Left cardiac atrium (tissue), 4 donors: ENCODE measurements at places on chromosomes 16 and 17.

DNA sequence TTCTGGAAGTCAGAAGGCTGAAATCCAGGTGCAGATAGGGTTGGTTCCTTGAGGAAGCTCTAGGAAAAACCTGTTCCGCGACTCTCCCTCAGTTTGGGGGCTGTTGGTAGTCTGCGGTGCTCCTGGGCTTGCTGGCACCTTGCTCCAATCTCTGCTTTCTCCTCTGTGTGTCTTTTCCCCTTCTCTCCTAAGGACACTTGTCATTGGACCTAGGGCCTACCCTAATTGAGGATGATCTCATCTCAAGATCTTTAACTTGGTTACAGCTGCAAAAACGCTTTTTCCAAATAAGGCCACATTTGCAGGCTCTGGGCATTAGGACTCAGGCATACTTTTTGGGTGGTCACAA lies 12.9 kb upstream of the CACNG4 start:
- DNase-seq: no peak

- no peak for DNase-seq
Measured at GRCh38 chr16:27482397-27483087, 67.2 kb downstream of the GTF3C1 start.

DNA sequence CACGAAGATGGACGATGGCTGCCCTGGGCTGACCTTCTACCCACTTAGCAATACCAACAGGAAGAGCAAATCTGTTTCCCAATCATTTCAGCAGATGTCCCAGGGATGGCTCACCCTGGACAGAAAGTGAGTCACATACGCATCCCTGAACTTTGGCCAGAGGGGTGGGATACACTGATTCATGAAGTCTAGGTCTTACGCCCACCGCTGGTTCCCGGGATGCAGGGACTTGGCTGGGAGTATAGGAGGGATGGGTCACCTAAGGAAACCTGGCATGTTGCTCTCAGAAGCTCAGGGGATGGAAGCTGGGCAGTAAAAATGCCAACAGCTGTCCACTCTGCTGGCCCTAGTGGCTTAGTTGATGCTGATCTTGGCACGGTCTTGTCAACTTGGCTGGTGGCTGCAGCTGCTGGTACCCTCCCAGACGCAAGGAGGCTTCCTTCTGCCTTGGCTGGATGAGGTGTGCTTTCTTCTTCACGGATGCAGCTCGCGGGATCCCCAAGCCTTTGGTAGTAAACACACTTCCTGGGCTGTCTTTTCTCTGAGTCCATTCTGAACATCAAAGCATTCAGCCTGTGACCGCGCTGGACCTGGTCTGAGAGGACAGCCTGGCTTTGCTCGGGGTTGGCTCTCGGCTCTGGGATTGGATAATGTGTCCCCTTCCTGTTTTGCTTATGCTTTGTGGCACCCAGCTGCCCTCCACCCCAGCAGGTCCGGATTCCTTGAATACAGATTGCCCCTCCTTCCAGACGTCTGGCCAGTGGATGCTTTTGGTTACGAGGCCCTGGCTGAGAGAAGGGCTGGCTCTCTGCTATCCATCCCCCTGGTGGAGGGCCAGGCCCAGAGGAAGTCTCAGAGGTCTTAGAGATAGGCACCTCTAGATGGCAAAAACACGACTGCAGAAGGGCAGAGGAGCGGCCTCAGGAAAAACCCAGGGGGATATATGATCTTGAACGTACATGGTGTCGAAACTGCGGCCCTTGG lies 71.5 kb downstream of the RAP1GAP2 start:
- DNase-seq: no peak

DNA sequence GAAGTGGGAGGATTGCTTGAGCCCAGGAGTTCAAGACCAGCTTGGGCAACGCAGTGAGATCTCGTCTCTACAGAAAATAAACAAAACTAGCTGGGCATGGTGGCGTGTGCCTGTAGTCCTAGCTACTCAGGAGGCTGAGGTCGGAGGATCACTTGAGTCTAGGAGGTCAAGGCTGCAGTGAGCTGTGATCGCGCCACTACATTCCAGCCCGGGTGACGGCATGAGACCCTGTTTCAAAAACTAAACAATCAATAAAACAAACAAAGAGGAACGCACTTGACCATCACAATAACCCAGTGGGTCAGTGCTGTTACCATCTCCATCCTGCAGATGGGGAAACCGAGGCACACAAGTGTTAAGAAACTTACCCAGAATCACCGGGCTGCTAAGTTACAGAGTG lies 13.7 kb downstream of the ZNF500 start:
- no peak for DNase-seq

- DNase-seq: peak; percentile 17
Measured at GRCh38 chr16:11384956-11385586, 39.8 kb downstream of the RMI2 start.

DNA sequence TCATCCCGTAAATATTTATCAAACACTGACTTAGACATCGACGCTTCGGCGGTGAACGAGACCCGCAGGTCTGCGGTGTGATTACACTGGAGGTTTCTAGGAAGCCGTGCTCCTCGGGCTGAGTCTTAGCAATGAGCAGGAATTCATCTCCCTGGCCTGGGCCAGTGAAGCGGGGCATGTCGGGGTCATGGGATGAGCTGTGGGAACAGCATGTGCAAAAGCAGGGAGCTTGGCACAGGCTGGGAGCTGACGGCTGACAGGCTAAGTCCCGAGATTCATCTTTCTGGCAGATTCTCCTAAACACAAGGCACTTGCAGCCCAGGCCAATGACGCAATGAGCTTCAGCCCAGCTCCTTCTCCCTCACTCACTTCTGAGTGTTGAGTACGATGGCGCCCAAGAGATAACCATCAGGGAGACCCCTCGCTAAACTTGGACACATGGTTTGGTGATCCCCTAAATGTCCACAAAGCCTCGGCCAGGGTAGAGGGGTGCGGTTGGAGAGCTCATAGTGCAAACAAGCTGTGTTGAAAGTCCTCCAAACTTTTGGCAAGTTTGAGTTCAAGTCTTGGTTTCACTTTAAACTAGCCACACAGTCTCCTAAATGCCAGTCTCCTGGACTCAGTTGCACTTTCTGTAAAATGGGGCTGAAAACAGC lies 12.8 kb downstream of the CRISPLD2 start:
- DNase-seq: peak; percentile 91

- DNase-seq: peak; percentile 26
Measured at GRCh38 chr16:53893731-53894435, 189.9 kb downstream of the FTO start.

DNA sequence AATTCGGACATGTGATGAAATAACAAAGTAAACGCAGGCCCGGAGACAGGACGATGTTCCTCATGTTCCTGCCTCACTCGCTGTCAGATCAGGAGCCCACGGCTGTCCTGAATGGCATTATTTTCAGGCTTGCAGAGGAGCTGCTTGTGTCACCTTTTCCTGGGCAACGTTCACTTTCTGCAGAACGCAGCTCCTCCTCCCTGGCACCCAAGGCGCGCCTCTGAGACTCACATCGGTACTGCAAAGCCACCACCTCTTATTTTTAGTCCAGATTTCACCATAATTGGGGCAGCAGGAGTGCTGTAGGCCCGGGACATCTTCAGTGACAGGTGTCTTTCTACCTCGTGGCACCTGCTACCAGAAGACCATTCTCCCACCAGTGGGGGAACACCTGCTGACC lies 8.0 kb upstream of the C16orf96 start:
- DNase-seq: no peak

GRCh38 chr16:4159726-4160125 lies 43.5 kb upstream of the ADCY9 start:
- no peak for DNase-seq

DNA sequence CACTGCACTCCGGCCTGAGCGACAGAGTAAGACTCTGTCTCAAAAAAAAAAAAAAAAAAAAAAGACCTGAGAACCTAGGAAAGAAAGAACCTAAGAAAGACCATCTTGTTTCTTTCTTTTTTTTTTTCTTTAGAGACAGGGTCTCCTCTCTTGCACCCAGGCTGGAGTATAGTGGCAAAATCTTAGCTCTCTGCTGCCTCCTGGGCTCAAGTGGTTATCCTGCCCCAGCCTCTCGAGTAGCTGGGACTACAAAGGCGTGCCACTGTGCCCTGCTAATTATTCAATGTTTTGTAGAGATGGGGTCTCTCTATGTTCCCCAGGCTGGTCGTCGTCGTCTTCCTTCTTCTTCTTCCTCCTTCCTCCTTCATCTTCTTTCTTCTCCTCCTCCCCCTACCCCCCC lies 7.8 kb upstream of the BIRC5 start:
- no peak for DNase-seq

DNA sequence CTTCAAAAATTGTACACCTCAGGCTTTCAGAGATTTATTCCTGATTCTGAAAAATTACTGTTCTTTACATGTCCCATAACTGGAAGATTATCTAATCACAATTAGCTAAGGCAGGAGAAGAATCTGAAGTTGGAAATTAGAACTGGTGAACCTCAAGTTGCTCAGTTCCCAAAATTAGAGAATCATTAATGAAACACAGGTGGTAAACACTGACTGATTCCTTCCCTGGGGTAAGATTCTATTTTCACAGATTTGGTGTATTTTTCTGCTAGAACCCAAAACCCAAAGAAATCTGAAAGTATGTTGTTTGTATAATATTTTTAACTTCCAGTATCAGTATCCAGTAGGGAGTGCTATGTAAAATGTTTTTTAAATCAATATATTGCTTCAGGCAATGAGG lies 25.7 kb downstream of the PHKB start:
- no peak for DNase-seq

- DNase-seq: no peak
Measured at GRCh38 chr17:28055546-28056275, 13.2 kb downstream of the NLK start.

GRCh38 chr16:30473231-30474073 lies 910 bp downstream of the ITGAL start:
- no peak for DNase-seq

DNA sequence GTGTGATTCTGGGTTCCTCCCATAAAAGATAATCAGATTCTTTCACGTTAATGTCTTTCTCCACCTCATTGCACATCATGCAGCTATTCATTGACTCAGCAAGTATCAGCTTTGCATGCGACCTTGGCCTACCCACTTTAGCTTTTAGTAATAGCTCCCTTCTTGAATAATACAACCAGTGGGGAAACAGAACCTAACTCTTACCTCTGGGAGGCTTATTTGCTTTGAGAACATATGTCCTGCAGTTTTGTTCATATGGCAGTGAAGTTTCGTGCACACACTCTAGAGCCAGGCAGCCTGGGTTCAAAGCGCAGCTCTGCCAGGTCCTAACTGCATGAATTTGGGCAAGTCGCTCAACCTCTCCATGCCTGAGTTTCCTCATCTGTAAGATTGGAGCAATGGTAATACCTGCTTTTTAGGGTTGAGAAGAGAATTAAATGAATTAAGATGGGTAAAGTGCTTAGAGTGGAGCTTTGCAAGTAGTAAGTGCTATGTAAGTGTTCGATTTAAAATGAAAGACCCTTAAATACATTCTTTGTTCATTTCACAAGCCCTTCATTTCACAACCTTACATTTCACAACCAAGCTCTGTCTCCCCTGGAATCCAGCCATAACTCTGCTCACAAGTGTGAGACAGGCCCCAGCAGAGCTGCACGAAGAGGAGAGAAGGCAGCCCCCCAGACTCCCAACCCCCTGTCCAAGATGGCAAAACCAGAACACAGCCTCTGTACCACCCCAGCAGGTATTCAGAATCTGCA lies 29.3 kb downstream of the MAPT start:
- DNase-seq: no peak

DNA sequence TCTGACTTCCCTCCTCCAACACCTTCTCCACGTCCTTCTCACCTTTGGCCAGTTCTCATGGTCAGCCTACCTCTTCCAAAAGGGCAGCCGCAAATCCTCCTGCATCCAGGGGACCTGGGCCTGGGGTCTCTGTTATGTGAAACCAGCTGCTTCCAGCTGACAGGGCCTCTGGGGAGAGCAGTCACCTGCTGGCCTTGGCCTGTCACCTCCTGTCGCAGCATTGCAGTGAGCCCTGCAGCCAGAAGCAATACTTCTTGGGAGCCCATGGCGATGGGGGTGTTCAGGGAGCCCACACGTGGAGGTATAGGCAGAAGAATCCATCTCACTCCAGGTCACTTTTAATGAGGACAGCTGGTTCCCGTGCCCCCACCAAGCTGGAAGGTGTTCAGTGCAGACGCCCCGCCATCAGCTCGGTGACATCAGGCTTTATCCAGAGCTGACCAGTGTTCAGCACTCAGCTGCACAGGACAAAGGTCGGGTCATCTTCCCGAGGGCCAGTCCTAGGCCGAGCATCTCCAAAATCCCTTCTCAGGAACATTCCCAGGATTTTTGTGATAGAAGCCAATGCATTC lies 1.7 kb upstream of the SLC47A2 start:
- no peak for DNase-seq

DNA sequence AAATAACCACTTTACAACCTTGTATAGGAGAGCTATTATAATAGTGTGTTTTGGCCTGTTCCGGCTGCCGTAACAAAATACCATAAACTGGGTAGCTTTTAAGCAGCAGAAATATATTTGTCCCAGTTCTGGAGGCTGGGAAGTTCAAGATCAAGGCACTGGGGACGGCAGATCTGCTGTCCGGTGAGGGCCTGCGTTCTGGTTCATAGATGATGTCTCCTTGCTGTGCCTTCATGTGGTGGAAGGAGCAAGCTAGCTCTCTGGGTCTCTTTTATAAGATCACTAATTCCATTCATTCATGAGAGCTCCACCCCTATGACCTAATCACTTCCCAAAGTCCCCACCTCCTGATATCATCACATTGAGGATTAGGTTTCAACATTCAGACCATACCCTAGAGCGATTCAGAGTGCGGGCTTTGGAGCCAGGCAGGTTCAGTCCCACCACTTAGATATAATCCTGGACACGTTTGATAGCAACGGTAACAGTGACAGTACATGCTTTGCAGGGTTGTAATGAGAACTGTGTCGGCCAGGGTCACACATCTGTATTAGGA lies 76.2 kb upstream of the ZFHX3 start:
- no peak for DNase-seq

- no peak for DNase-seq
Measured at GRCh38 chr17:77684803-77685798, 273.4 kb upstream of the TNRC6C start.

- no peak for DNase-seq
Measured at GRCh38 chr16:15440852-15441251, 6.5 kb downstream of the BMERB1 start.

GRCh38 chr17:72463287-72464102 lies 342.7 kb downstream of the SOX9 start:
- DNase-seq: no peak

- no peak for DNase-seq
Measured at GRCh38 chr17:27616414-27616813, 14.6 kb upstream of the LGALS9 start.

GRCh38 chr16:81703177-81704155 lies 75.6 kb upstream of the PLCG2 start:
- no peak for DNase-seq

DNA sequence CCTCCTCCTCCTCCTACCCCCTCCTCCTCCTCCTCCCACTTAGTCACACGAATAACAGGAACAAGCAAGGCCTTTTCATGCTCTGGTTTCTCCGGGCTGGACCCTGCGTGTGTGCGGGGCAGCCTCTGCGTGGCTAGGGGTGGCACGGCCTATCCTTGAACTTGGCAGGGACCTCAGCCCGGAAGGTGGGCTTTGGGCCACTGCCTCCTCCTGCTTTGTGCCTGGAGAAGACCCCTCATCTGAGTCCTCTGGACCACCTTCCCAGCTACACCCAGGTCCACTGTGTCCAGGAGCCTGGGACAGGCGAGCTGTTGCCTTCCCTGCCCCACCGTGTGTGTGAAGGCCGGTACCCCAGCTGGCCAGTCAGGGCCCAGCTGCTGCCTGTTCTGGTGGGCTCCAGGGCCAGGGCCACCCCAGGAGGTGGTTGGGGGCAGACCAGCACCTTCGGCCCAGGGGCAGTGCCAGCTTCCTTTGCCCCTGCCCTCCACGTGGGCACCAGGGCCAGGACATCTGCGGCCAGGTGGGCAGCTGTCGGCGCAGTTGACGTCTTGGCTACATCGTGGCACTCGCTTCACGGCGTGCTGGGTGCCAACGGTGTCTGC lies 35.4 kb downstream of the GINS2 start:
- DNase-seq: no peak

GRCh38 chr17:77857306-77857555 lies 101.3 kb upstream of the TNRC6C start:
- no peak for DNase-seq
